ENCODE measurements at places on chromosomes 12 and 14.

DNA sequence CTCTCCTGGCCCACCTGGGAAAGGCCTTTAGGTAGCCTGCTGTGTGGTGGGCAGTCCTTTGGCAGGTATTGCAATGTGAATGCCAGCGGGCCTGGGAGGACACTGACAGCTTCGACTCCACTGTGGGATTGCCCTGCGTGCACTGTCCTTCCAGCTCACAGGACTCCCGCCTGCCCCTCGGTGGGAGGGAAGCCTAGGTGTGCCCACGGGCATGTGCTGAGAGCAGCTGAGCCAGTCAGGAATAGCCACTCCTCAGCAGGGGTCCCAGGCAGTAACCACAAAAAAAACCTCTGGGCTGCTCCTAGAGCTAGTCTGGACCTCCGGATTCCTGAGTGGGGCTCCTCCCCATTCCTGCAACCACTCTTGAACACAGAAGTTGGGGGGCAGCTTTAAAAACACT lies 278.2 kb downstream of the FOXN3 start:
- no peak for DNase-seq

DNA sequence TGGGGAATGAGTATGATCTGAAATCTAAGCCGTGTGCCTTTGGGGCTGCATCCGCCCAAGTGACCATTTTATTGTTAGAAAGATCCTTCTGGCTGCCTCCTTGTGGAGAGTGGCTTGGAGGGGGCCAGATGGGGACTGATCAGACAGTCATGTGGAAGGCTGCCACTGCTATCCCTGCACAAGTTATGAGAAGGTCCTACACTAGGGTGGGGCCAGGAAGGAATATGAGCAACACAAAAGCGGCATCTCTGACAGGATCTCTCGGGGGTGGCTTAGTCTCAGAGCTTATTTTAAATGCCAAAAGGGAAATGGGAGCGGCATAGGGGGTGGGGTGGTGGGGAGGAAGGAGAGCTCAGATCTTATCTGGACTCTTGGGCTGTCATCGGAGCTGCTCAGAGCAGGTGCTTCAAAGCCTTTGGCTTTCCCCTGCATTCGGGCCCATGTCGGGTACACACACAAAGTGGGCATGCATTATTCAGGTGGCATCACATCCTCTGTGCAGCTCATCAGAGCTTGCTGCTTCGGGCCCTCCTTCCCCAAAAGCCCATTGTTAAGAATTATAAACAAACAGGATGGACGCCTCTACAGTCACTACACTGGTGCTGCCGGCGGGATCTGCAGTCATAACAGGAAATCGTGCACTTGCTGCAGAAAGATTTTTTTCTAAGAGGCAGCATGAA lies 805.4 kb downstream of the VRK1 start:
- DNase-seq: no peak

- DNase-seq: no peak
These were observed 197.1 kb upstream of the FOXN3 start for GRCh38 chr14:89614009-89614691.

- no peak for DNase-seq
These were observed 223.9 kb downstream of the ADGRD1 start for GRCh38 chr12:131177599-131177998.

DNA sequence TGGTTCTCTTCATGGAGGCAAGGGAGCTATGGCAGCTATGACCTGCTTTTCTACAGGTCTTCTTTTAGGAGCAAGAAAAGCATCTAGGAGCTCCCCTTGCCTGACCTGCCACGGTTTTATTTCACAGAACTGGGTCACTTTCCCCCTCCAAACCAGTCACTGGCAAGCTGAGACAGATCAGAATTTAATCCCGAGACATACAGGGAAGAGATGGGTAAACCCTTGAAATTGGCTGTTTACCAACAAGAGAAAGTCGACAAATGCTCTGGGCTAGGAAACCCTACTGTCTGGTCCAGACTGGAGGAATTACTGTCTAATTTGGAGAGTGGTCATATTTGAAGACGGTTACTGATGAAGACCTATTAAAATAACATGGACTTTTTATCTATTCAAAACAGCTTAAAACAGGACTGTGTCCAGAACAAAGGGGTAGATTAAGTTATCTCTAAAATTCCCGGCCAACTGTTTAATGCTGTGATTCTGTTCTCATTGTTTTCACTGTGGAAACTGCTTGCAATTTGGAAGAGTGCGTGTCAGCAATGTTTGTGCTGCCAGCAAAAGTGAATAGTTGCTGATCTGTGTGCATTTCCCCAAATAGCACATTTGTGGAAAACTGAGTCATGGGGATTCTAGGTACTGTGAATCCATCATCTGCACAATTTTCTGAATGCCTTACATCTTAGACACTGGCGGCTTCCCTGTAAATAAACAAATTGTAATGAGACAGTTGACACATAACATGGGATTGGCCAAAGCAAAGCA lies 73.4 kb upstream of the EEA1 start:
- no peak for DNase-seq

DNA sequence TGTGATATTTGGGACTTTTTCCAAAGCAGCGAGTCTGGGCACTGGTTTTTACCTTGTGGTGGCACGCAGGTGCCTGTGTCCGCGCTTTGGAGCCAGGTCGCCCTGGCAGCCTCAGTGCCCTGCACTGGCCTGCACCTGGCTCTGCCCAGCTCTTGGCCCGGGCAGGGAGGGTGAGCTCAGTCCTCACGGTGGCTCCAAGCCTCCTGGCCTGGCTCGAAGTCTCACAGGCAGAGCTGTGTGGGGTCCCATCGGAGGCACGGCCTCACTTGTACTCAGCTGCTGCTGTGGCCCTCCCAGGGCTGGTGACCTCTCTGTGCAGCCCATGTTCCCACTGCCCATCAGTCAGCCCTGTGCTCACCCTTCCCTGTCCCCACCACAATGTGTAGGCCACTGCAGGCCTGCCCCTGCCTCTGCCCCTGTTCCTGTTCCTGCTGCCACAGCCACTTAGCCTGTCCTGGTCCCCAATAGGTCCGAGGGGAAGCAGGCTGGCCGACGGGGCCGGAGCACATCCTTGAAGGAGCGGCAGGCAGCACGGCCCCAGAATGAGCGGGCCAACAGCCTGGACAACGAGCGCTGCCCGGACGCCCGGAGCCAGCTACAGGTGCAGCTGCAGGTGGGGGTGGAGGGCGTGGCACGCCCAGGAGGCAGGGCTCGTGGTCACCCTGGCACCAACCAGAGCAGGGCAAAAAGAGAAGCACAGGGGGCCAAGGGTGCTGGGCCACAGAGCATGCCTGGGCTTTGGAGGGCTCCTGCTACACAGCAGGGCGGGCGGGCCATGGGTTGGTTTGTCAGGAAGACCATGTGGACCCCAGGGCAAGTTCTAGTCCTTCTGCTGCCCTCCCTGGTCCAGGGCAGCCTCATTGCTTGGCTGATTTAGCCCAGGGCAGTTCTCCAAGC lies 16.6 kb upstream of the TEX22 start:
- no peak for DNase-seq

DNA sequence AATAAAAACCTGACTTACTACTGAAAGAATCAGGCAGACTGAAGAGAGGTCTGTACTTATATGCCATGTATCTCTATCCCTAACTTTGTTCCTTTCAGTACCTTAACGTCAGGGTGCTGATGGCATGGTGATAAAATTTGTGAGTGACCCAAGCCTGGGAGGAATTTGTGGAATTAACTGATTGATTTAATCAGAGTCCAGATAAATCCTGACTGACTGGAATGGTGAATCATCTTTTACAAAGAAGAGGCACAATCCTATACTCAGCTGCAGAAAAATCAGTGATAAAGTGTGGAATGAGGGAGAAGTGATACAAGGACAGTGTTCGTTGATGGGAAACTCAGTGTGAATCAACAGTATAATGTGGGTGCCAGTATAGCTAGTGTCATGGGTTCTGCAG lies 3.7 kb downstream of the TDG start:
- no peak for DNase-seq

DNA sequence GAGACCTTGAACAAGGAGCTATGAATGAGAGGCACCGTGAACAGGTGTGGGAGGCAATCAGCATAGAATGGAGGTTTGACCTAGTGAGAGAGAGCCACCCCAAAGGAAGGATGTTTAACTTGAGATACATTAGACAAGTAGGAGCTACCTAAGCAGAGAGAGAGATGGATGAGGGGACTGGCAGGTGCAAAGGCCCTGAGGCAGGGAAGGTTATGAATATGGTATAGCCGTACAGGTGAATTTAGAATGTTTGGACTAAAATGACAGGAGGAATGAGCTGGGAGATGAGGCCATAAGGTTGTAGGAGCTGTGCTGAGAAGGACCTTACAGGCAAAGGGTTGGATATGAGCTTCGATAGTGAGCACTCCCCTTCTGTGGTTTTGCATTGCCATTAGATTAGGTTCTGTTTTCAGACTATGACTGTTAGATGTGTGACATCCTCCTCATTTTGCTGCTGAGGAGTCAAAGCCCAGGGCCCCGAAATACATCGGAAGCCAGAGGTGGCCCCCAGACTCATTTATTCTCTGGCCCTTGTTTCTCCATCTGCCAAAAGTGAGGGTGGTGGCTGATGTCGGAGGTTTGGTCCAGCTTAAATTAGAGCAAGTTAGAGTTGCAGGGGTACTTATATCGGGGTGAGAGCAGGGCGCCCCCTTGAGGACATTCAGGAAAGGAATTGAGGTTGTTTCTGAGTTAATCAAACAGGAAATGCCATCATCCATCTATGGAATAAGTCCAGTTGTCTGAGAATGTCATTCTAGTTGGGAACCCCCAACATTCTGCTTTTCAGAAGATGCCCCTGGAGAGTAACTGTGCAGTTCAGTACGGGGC lies 29.4 kb downstream of the SLC24A4 start:
- no peak for DNase-seq

- DNase-seq: no peak
These were observed 86.9 kb upstream of the IGF1 start for GRCh38 chr12:102567031-102567985.

DNA sequence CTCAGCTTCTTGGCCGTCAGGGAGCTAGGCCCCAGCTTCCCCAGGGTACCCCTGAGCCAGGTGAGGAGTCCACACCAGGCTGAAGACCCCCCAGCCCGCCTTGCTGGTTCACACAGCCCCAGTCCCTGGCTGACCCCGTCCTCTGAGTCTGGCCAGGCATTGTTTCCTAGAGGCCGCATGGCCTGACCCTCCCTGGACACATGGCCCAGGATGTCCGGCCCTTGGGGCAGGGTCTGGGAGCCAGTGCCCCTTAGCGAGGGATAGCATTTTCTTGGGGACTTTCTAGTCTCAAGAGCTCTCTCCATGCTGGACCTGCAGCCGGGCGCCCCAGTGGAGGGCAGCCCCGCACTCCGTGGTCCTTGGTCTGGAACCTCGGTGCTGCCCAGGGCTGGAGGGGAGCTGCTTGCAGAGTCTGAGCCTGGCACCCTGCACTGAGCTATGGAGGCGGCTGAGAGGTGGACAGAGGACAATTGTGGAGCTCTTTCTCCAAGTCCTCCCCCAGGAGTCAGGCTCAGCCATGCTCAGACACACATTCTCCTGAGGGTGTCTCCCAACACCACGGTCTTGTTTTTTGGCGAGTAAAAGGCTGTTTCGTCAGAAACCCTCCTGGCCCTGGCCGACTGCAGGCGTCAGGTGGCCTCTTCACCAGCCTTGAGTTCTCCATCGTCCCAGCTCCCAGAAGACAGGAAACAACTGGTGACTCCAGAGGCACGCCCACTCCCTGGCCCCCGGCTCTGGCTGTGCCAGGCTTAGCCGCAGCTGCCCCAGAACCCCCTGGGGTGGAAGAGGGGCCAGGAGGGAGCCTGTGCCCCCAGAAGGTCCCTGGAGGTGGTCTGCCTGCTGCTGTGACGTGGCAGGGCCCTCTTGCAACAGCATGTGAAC lies 17.6 kb upstream of the CRIP2 start:
- DNase-seq: no peak

- no peak for DNase-seq
These were observed 164.1 kb downstream of the PHETA1 start for GRCh38 chr12:111204788-111205241.

DNA sequence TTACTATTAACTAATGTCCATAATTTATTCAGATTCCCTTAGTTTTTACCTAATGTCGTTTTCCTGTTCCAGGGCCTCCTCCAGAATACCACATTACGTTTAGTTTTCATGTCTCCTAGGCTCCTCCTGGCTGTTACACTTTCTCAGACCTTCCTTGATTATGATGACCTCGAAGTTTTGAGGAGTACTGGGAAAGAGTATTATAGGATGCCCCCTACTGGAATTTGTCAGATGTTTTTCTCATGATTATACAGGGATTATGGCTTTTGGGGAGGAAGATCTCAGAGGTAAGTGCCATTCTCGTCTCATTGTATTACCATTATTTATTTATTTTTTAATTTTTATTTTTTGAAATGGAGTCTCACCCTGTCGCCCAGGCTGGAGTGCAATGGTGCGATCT lies 17.7 kb upstream of the C1S start:
- no peak for DNase-seq

DNA sequence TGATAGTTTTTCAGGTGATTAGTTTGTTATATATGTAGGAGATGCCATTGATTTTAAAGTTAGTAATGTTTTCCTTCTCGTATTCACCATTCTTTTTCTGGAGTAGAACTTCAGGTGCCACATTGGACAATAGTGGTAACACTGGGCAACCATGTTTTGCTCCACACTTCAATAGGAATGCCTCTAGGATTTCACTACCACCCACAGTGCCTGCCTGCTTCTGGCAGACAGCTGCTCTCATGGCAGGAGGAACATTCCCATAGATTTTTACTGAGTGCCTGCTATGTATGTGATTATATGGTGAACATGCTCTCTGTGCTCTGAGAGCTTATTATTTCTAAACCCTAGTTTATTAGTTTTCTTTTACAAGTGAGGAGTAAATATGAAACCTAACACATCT lies 53.7 kb downstream of the GCH1 start:
- DNase-seq: no peak

DNA sequence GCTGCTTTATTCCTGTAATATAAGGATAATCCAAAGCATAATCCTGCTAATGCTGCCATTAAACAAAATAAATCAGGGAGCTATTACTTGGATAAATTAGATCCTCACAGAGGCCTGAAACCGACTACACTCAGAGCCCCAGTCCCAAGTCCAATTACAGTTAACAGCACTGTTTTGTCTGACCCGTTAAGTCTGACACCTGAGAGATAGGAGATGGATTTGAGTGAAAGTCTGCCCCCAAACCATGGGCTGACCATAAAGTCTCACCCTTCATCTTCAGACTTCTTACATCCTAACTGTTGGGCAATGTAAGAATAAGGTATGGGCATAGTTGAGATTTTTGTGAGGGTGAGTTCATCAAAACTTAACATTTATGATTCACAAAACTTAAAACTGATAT lies 181.7 kb downstream of the PLCZ1 start:
- DNase-seq: no peak

GRCh38 chr14:85987907-85988306 lies 458.0 kb downstream of the FLRT2 start:
- DNase-seq: no peak

- DNase-seq: no peak
These were observed 13.3 kb downstream of the INF2 start for GRCh38 chr14:104702673-104703072.

- no peak for DNase-seq
These were observed 24.8 kb upstream of the PKP2 start for GRCh38 chr12:32921397-32921796.
